ENCODE measurements at places on chromosomes 1 and 21. TPM values are rescaled to one million over a fixed set of nuclear protein-coding genes. Genes with fewer than 3 reads are reported as not detected.
A peak's percentile ranks its signal among the peaks of the same experiment; 100 is the strongest.

The OR2T29 gene
- not detected for total RNA-seq

DNA sequence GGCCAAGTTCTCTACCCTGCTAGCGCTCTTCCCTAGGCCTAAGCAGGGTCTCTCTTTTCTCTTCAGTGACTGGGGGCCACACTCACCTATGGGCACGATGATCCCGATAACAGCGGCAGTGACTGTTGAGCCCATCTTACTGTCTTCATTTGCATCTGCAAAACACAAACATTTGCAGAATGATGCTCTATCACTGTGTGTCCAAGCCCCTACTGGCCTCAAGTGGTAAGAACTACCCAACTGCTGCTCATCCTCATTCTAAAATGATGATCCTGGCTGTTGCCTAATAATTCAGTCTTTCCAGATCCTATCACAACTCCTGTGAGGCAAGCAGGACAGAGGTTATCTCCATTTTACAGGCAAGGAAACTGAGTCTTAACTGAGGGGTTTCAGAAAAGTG is 16.7 kb upstream of the MAGOH start:
- H3K4me1 ChIP-seq: peaks cover 25% of the 10 kb centered on the region
- no peaks in the 10 kb centered on the region for H3K36me3 ChIP-seq
- no peaks in the 10 kb centered on the region for H3K27me3 ChIP-seq
- no peak overlapping the region for H3K27ac ChIP-seq
- peak; percentile 5 for DNase-seq
- H3K4me3 ChIP-seq: no peak overlapping the region

GRCh38 chr1:109634292-109634691 is 14.7 kb downstream of the AMPD2 start:
- no peak overlapping the region for H3K4me3 ChIP-seq
- H3K4me1 ChIP-seq: peaks cover 8% of the 10 kb centered on the region
- H3K27me3 ChIP-seq: no peaks in the 10 kb centered on the region
- H3K27ac ChIP-seq: no peak overlapping the region

DNA sequence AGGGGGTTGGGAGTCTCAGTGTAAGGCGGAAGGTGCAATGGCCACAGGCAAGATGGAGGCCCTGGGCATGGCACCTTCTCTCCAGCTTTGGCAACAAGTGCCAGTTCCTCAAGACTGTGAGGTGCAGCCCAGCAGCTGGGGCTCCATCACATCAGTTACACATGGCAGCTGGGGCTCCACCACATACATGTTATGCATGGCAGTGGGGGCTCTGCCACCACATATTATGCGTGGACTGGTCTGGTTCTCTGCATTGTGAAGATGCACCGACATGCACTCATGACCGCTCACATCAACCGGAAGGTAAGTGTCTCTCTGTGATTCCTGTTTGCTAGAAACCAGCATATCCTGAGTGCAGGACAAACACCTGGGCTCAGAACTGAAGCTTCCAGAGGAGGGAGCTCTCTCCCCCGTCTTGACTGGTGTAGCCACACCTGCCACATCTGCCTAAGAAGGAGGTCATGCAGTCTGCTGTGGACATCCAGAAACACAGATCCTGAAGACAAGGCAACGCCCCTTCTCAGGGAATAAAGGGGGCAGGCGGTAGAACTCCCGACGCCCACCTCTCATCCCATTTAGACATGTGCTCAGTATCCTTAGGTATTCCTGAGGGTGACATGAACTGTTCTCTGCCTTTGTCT is 104.1 kb upstream of the TMPRSS2 start:
- no peak overlapping the region for H3K27ac ChIP-seq
- no peaks in the 10 kb centered on the region for H3K36me3 ChIP-seq
- H3K4me1 ChIP-seq: no peaks in the 10 kb centered on the region
- peaks cover 8% of the 10 kb centered on the region for H3K27me3 ChIP-seq
- no peak overlapping the region for H3K4me3 ChIP-seq
- DNase-seq: no peak

The SYT11 gene
- total RNA-seq: 2.5 TPM

DNA sequence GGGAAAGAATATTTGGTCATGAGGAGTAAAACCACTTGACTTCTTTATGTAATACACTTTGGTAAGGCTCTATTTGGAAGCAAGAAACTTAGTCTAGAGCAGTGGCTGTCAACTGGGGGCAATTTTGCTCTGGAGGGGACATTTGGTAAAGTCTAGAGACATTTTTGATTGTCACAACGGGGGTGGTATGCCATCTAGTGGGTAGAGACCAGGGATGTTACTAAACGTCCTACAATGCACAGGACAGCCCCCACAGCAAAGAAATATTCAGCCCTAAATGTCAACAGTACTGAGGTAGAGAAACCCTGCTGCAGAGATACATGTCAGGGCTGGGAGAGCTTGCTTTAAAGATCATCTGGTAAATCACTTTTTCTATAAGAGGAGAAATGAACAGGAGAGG is 13.5 kb downstream of the FUCA1 start:
- no peaks in the 10 kb centered on the region for H3K27me3 ChIP-seq
- no peak overlapping the region for H3K27ac ChIP-seq
- no peaks in the 10 kb centered on the region for H3K4me1 ChIP-seq
- peaks cover 7% of the 10 kb centered on the region for H3K36me3 ChIP-seq
- H3K4me3 ChIP-seq: no peak overlapping the region

DNA sequence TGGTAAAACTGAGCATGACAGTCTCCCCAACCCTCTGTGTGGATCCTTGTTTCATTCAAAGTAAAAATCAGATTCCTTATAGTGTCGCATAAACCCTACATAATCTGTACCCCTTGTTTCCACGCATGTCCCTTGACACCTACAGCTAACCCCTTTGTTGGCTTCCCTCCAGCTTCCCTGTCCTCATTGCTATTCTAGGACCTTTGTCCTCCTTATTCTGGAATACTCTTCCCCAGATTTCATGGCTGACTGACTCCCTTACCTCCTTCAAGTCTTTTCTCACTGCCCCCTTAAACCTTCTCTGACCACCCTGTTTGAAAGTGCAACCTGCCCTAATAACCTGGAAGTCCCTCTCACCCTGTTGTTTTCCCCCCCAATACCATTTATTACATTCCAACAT is 4.0 kb downstream of the RNF11 start:
- H3K4me3 ChIP-seq: no peak overlapping the region
- H3K36me3 ChIP-seq: no peaks in the 10 kb centered on the region
- DNase-seq: peak; percentile 29
- H3K27ac ChIP-seq: no peak overlapping the region

- no peak overlapping the region for H3K4me3 ChIP-seq
- peaks cover 12% of the 10 kb centered on the region for H3K4me1 ChIP-seq
- DNase-seq: no peak
- H3K36me3 ChIP-seq: no peaks in the 10 kb centered on the region
Observed at GRCh38 chr1:207822124-207822601, 70.3 kb downstream of the CD46 start.

DNA sequence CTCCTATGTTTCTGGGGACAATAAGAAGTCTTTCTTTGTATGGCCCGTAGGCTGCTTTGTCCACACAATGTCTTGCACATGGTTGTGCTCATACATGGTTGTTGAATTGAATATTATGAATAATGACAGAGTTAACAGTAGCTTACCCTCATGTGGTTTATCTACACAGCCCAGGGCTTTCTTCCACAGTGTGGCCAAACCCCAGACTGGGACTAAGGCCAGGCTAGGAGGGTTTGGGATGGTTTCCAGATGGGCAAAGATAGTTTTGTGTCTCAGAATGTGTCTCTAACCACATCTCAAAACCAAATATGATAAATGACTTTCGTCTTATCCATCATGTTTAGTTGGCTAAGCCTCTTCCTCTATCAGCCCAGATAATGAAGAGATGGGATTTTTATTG is 65.2 kb downstream of the CACNA1E start:
- H3K4me1 ChIP-seq: no peaks in the 10 kb centered on the region
- no peak overlapping the region for H3K4me3 ChIP-seq
- peak; percentile 0 for DNase-seq
- H3K27ac ChIP-seq: no peak overlapping the region
- no peaks in the 10 kb centered on the region for H3K36me3 ChIP-seq
- peaks cover 37% of the 10 kb centered on the region for H3K27me3 ChIP-seq

DNA sequence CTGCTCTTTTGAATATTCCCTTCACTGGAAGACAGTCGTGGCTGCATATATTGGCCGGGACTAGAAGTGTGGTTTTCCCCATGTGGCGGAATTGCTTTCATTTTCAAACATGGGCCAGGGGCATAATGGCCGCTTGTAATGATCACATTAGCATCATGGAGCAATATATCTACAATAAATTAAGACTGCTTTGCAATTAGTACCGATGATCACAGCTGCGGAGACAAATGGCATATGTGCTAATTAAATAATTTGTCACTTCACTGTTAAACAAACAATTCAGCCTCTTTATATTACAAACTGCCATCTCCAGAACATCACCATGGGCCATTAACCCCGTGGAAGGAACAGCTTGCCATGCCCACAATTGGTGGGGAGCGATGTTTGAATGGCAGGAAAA is 68.2 kb upstream of the OLIG2 start:
- no peak for DNase-seq
- peaks cover 5% of the 10 kb centered on the region for H3K4me1 ChIP-seq
- H3K36me3 ChIP-seq: no peaks in the 10 kb centered on the region
- H3K27me3 ChIP-seq: no peaks in the 10 kb centered on the region
- no peak overlapping the region for H3K27ac ChIP-seq
- no peak overlapping the region for H3K4me3 ChIP-seq

DNA sequence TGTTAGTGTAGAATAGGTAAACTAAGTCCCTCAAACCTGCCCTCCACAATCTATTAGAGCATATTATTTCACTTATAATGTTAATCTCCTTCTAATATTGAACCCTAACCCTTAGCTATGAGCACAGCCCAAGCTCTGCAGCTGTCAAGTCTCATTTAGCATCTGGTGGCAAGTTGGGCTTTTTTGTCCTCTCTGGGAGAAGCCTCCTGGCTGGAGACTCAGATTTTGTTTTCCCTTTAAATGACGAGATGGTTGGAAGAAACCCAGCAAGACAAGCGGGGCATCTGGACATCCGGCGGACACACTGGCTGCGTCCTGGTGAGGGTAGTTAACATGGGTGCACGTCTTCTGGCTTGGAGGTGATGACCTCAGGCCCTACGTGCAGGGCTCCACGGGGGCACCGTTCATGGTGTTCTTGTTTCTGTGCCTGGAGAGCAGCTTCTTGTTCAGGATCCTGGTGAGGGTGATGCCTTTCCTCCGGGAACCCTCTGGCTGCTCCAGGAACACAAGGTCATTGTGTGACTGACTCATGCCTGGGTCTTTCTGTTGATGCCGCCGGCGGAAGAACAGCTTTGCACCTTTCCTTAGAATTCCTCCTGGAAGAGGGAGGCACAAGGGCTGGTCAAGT is 9.7 kb upstream of the PRDM15 start:
- no peak for DNase-seq
- H3K27ac ChIP-seq: no peak overlapping the region
- H3K4me3 ChIP-seq: no peak overlapping the region
- no peaks in the 10 kb centered on the region for H3K36me3 ChIP-seq

The MIXL1 gene
- total RNA-seq: 3.7 TPM

- peaks cover 67% of the 10 kb centered on the region for H3K4me1 ChIP-seq
- no peak for DNase-seq
- no peaks in the 10 kb centered on the region for H3K27me3 ChIP-seq
- H3K27ac ChIP-seq: peak overlapping the region; percentile 99
Observed at GRCh38 chr1:201905234-201905890, 16.7 kb downstream of the SHISA4 start.

The F3 gene
- total RNA-seq: 1.6 TPM

The CD1B gene
- total RNA-seq: not detected

The RAB42 gene
- 11.7 TPM for total RNA-seq

DNA sequence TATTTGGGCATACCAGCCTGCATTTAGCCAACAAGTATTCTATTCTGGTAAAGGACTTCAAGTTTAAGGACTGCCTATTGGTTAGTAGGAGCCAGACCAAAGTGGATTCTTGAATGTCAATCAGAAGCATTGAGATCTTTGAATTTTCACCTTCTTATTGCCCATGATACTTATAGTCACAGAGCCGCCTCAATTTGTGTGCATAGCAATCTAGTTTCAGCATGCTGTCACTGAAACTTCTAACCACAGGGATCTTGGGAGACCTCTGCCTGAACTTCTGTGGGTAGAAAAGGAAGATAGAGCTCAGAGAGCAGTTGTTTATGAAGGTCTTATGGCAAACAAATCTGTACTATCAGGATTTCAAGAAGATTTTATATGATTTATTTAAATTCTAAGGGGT is 501.4 kb upstream of the USP24 start:
- H3K4me3 ChIP-seq: no peak overlapping the region
- peak; percentile 74 for DNase-seq
- no peaks in the 10 kb centered on the region for H3K27me3 ChIP-seq
- H3K27ac ChIP-seq: no peak overlapping the region

DNA sequence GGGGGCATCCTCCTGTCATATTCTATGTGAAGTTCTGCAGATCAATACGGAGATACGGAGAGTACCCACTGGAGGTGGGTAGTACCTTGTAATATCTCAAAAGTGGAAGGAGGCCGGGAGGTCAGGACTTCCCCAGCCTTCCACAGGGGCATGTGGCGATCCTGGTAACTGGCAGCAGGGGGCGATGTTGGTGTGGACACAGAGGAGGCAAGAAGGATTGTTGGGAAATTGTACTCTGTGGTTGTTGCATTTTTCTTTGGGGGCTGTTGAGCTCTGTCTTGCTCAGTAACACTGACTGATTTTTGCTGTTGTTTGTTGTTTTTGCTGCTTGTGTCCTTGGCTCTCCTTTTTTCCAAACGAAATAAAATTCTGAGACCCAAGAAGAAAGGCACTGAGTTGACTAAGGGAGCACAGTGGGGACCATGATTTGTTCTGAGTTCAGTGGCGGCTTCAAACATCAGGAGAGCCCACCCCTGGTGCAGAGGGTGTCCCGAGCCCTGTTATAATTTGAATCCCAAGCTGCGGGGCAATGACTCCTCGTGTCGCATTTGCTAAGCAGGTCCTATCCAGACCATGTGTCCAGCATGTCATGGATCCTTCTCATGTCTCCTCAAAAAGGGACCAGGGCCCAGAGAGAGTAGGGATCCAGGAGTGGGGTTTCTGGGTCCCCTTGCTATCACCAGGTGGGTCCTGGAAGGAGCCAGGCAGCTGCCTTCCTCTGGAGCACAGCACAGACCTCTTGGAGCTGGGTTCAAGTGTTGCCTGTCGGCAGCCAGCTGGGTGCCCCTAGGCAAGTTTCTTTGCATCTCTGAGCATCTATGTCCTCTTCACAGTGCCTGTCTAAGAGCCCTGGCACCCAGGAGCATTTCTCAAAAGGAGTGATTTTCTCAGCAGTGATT is 22.8 kb downstream of the LHX4 start:
- H3K36me3 ChIP-seq: no peaks in the 10 kb centered on the region
- no peak overlapping the region for H3K4me3 ChIP-seq
- H3K27ac ChIP-seq: no peak overlapping the region
- DNase-seq: peak; percentile 59
- H3K27me3 ChIP-seq: no peaks in the 10 kb centered on the region

- no peak overlapping the region for H3K27ac ChIP-seq
- H3K36me3 ChIP-seq: no peaks in the 10 kb centered on the region
- H3K27me3 ChIP-seq: no peaks in the 10 kb centered on the region
Observed at GRCh38 chr1:151972542-151973248, 21.0 kb downstream of the S100A10 start.

- H3K4me1 ChIP-seq: peaks cover 14% of the 10 kb centered on the region
- H3K4me3 ChIP-seq: no peak overlapping the region
- DNase-seq: peak; percentile 48
- no peaks in the 10 kb centered on the region for H3K36me3 ChIP-seq
- no peaks in the 10 kb centered on the region for H3K27me3 ChIP-seq
Observed at GRCh38 chr21:34305605-34306604, 57.9 kb upstream of the KCNE2 start.

- peaks cover 5% of the 10 kb centered on the region for H3K36me3 ChIP-seq
- no peak for DNase-seq
- H3K27me3 ChIP-seq: no peaks in the 10 kb centered on the region
- no peaks in the 10 kb centered on the region for H3K4me1 ChIP-seq
- H3K27ac ChIP-seq: no peak overlapping the region
- no peak overlapping the region for H3K4me3 ChIP-seq
Observed at GRCh38 chr1:38834221-38834782, 25.3 kb downstream of the RRAGC start.

All from cardiac muscle cell (in vitro differentiated cells and primary cell).